ENCODE measurements at places on chromosomes 1 and 21.

- no peak for DNase-seq
Measured at GRCh38 chr1:12539705-12540579, 78.1 kb downstream of the DHRS3 start.

DNA sequence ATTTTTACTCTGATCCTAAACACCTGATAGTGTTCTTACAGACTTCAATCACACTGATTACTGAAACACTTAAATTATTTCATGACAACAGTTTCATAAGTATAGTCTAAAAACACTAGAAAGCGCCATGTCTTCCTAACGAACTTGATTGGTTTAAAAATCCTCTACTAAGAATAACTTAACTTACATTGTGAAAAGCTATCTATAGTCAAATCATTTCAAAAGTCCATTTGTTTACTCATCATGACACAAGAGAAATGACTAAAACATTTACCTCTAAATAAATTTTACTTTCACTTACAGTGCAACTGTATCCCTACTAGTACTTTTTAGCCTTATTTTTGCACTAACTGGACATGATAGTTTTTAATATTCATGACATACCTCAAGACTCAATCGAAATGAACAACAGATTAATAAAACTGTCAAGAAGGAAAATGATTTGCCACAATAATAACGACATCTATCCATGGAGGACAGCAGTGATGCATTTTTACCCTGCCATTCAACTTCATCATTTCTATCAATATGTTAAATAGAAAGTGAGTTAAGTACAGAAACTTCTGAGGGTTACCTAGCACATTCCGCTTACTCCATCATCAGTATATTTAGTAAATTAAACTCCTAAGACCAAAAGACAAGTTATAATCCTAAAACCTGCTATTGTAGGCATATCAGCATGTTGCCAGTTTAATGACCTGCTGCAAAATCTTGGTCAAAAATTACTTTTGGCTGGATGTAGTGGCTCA is 38.4 kb downstream of the AHCTF1 start:
- no peak for DNase-seq

DNA sequence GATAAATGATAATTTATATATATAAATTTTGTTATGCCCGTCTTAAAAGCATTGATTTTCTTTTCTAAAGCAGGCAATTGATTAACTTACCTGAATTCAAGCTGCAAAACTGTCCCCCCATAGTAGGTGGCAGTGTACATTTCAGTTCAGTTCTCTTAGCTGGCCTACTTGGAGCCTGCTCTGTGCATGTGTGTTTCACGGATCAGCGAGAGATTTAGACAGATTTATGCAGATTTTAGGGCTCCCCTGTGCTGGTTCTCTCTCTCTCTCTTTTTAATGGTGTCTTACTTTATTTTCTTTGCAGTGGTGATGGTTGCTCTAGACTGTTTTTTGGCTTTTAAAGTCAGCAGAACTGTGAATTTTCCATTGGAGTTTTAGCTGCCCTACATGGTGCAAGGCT is 30.7 kb downstream of the CLIC4 start:
- DNase-seq = no peak

- no peak for DNase-seq
Measured at GRCh38 chr21:25649146-25649545, 10.1 kb downstream of the JAM2 start.

DNA sequence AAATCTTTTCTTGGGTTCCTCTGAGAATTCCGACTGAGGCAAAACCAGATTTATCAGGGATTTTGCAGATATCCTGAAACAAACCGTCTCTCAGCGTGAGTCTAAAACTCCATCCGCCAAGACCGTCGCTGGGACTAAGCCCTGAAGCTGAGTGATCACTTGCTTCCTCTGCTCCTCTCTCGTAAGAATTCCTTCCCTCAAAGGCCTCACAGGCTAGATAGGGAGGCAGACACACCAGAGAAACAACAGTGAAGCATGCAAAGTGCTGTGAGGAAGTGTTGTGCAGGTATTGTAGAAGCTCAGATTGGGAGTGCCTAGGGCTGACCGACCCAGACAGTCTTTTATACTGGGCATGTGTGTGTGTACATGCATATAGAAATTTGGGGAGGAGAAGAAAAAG is 119.1 kb downstream of the RGS7 start:
- no peak for DNase-seq

DNA sequence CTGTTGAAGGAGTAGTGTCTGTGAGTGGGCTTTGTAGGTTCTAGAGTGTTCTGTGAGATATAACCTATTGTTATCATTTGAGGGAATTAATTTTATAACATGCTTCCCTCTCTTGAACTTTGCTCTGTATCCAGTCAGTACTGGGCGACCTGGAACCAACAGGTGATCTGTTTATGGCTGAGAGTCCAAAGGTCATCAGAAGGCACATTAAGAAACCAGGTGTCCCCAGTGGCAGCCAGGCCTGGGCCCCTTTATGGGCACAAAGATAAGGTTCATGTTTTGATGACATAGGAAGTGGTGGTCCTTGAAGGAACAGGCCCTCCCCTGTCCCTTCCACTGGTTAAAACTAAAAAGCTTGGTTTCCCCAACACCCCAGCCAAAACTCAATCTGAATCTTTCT is 61.1 kb downstream of the FHAD1 start:
- no peak for DNase-seq

- no peak for DNase-seq
Measured at GRCh38 chr1:20705203-20705755, 12.5 kb downstream of the KIF17 start.

GRCh38 chr1:234649432-234650081 is 39.6 kb upstream of the IRF2BP2 start:
- no peak for DNase-seq

GRCh38 chr21:33824156-33824941 is 91.3 kb downstream of the ATP5PO start:
- DNase-seq = no peak

GRCh38 chr1:21368515-21369289 is 71.2 kb upstream of the NBPF3 start:
- peak; percentile 29 for DNase-seq

DNA sequence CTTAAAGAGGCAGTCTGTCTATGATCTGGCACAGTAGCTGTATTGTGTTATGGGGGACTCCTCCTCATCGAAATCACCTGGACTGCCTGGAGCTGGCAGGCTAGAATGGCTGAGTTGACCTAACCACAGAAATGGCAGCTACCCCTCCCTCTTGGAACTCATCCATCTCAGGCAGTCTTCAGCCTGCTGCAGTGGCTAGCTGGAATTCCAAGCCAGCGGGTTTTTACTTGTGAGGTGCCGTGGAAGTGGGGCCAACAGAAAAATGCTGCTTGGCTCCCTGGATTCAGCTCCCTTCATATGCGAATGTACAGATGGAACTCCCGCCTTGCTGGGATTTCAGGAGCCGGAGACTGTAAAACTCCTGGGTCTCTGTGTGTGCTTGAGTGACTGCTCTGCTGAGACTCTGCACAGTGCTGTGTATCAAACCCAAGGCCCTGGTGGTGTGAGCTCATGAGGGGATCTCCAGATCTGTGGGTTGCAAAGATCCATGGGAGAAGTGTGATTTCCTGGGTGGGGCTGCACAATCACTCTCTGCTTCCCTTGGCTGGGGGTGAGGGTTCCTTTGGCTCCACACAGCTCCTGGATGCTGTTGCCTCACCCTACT is 316.9 kb downstream of the CTH start:
- DNase-seq = no peak

DNA sequence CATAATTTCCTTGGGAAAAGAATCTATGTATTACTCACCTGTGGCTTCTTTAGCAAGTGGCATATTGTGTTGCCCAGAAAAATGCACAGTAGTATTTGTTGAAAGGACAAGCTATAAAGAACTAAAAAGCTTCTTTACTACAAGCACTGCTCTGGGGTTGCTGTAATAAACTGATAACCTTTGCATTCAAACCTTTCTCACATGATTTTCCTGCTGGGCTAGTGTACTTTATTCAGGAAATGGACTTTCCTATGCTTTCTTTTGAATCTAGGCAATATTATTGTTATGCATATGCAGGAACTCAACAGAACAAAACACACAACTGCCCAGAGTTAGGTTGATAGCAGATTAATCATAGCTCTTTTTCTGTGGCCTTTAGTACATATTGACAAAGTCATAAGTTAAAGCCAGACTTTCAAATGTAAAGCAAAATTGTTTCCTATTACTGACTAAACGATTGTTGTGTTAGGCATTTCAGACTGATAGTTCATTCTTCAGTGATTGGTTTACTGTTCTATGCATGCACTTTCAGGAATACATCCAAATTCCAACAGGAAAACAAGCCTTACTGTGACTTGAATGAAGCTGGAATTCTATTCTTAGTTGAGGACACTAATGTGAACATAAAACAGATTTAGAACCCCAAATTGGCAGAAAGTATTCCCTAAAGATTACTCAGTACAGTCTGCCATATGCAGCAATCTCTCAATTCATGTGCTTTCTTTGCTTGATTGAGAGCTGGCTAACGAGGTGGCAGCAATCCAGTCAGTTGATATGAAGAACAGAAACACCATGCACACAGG is 564.3 kb upstream of the NEGR1 start:
- no peak for DNase-seq

DNA sequence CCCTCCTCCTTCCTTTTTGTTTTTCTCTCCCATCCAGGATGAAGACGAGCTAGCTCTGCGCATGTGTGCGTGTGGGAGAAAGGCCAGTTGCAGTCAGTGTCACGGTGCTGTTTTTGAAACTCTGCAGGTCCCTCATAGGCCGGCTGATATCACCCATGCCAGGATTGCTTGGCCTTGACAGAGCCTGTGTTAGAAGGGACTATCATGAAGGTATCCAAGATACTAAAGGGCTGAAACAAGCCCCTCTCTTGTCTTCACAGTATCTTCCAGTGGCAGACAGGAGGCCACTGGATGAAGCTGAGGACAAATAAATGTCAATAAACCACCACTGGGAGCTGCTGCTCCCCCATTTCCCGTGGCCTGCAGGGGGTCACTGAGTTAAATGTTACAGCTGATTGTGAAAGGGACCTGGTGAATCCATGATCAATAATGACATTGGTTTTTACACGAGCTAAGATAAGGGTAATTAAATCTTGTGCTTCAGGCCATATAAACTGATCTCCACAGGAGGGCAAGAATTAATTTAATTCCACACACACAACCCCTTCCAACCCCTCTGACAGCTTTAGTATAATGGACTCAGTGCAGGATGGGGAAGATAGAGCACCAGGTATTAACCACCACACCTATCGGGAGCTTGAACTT is 64.6 kb upstream of the TARBP1 start:
- no peak for DNase-seq

- no peak for DNase-seq
Measured at GRCh38 chr1:39866767-39867166, 16.5 kb downstream of the TRIT1 start.

DNA sequence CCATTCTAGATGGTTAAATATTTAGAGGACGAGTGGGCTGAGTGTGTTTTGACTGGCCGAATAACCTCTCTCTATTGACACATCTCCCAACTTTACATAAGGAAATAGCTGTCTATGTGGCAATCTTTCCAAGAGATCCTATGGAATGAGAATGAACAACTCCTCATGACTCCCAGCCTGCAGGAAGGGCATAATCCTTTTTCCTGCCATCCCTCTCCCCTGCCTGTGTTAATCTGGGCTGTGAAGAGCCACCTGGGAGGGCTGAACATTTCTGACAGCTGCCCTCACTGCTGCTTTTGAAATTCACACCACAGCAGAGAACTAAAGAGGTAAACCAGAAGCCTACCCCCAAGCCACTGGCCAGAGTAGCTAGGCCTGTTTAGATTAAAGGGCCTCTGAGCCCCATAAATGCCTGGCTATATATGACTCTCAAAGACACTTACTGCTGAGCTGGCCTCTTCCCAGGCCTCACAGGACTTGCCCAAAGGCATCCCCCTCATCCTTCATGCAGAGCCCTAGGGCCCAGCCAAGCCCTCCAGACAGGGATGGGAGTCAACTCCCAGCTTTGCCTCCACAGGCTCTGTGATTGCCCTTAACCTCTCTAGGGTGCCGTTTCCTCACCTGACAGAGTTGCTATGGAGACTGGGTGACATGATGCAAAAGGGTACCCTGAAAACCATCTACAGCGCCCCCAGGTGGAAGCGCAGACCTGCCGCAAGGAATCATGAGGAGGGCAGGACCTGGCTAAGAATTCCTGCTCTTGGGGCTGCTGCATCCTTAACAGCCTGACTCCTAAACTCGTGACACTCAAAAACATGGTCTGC is 42.0 kb upstream of the LDLRAP1 start:
- no peak for DNase-seq

- DNase-seq = no peak
Measured at GRCh38 chr1:110588486-110588885, 17.7 kb downstream of the KCNA2 start.

- DNase-seq = no peak
Measured at GRCh38 chr1:111517469-111518225, 14.2 kb upstream of the ADORA3 start.

GRCh38 chr1:13494025-13494424 is 19.8 kb downstream of the LRRC38 start:
- no peak for DNase-seq

GRCh38 chr1:8660411-8660828 is 157.0 kb downstream of the RERE start:
- DNase-seq = no peak

- DNase-seq = no peak
Measured at GRCh38 chr1:17347769-17348592, 24.0 kb upstream of the PADI6 start.

Data from stimulated activated CD8-positive, alpha-beta memory T cell treated with anti-CD3 and anti-CD28 coated beads, Interleukin-15, amount 100 ng/mL, for 24 hours (primary cell).